ENCODE measurements at places on chromosomes 3 and 15. TPM values are rescaled to one million over a fixed set of nuclear protein-coding genes. Genes with fewer than 3 reads are reported as not detected.

SLC38A3 gene
- not detected for total RNA-seq

CFAP92 gene
- not detected for total RNA-seq

SLC12A1 gene
- not detected for total RNA-seq

NME9 gene
- not detected for total RNA-seq

REC114 gene
- not detected for total RNA-seq

ZIC1 gene
- total RNA-seq, result not detected

CSK gene
- 30.9 TPM for total RNA-seq

CCDC191 gene
- total RNA-seq, result 4.2 TPM

TGM4 gene
- total RNA-seq, result not detected

HIGD2B gene
- not detected for total RNA-seq

EOMES gene
- not detected for total RNA-seq

DGKG gene
- total RNA-seq, result 0.87 TPM

EBLN2 gene
- total RNA-seq, result 2.3 TPM

KLHL6 gene
- total RNA-seq, result not detected

RETNLB gene
- total RNA-seq, result not detected

POLQ gene
- 0.99 TPM for total RNA-seq

RAD18 gene
- total RNA-seq, result 6.5 TPM

CYP1A2 gene
- not detected for total RNA-seq

PLEKHO2 gene
- 56.1 TPM for total RNA-seq

FRMD4B gene
- total RNA-seq, result under 0.01 TPM

CGNL1 gene
- 0.29 TPM for total RNA-seq

BTBD1 gene
- total RNA-seq, result 123 TPM

COPG1 gene
- 342 TPM for total RNA-seq

MESP1 gene
- 0.50 TPM for total RNA-seq

PARP6 gene
- total RNA-seq, result 23.3 TPM

CERS3 gene
- not detected for total RNA-seq

RTP1 gene
- total RNA-seq, result not detected

SLC12A8 gene
- 10.9 TPM for total RNA-seq

CRTC3 gene
- total RNA-seq, result 12.4 TPM

DUOX1 gene
- total RNA-seq, result under 0.01 TPM

HYAL1 gene
- total RNA-seq, result 6.1 TPM

LRRIQ4 gene
- total RNA-seq, result not detected

SLC6A20 gene
- total RNA-seq, result under 0.01 TPM

MOBP gene
- total RNA-seq, result under 0.01 TPM

EPHA6 gene
- not detected for total RNA-seq

SLC6A11 gene
- not detected for total RNA-seq

GOLGA8G gene
- total RNA-seq, result not detected

SHC4 gene
- 2.0 TPM for total RNA-seq

HTR3D gene
- total RNA-seq, result not detected

SGO1 gene
- total RNA-seq, result 9.9 TPM

KLHL40 gene
- total RNA-seq, result not detected

TMCO5A gene
- not detected for total RNA-seq

CHRNA5 gene
- 1.5 TPM for total RNA-seq

CD96 gene
- not detected for total RNA-seq

KCNMB2 gene
- under 0.01 TPM for total RNA-seq

MYRIP gene
- not detected for total RNA-seq

CD86 gene
- total RNA-seq, result not detected

All from smooth muscle cell of trachea (primary cell).